NCI-H1092 treated with DMSO at 0.1 percent for 48 hours (cell line): ENCODE measurements at places on chromosomes 11 and 22.
A peak's percentile ranks its signal among the peaks of the same experiment; 100 is the strongest.

- DNase-seq: no peak
Observed at GRCh38 chr11:85164743-85165142, 462.4 kb downstream of the DLG2 start.

GRCh38 chr22:42931421-42932196 lies 74.5 kb upstream of the ARFGAP3 start:
- no peak for DNase-seq

DNA sequence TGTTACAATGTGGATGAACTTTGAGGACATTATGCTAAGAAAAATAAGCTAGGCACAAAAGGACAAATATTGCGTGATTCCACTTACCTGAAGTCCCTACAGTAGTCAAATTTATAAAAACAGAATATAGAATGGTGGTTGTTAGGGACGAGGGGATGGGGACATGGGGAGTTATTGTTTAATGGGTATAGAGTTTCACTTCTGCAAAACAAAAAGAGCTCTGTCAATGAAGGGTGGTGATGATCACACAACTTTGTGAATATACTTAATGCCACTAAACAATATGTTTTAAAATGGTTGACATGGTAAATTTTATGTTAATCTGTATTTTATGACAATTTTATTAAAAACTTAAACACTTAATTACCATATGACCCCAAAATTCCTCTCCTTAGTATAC lies 26.1 kb downstream of the INTS4 start:
- DNase-seq: no peak

DNA sequence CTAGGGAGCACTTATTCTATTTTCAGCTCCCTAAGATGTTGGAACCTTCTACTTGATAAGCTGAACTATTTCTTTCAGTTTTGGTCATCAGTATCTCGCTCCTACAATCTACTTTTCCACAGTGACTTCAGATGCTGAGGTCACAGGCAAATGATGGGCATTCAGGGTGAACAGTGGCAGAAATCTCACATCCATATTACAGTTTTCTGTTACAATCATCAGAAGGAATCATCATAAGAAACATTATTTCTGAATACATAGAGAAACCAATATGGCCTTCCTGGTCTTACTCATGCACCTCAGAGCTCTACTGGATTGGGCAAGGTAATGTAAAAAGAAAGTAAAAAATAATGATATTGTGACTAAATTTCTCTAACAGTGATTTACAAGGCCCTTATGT lies 39.4 kb upstream of the DDI1 start:
- DNase-seq: no peak

DNA sequence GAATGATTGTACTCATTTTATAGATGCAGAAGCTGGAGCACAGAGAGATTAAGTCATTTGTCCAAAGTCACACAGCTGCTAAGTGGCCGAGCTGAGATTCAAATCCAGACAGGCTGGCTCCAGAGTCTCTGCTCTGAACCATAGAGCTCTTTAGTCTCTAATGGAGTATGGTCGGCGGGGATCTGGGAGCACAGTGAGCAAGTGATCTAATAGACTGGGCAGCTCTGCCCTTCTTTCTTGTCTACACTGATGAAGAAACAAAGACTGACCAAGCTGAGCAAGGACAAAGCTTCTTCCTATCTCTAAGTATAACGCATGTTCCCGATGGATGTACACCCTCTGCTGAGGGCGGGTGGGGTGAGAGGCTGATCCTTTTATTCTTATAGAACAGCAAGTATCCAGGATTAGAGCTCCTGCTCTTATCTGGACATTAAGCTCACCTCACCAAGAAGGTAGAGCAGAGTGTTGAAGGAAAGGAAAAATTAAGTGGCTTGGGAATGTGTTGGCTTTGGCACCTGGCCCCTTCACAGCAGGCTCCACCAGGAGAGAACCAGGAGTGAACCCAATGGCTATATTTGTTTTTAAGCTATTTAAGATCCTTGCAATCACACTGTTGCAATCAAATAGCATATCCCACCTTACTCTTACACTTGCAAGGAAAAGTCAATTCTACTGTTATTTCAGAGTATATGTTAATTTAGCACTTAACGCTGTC lies 68.7 kb downstream of the ETS1 start:
- DNase-seq: peak; percentile 36

DNA sequence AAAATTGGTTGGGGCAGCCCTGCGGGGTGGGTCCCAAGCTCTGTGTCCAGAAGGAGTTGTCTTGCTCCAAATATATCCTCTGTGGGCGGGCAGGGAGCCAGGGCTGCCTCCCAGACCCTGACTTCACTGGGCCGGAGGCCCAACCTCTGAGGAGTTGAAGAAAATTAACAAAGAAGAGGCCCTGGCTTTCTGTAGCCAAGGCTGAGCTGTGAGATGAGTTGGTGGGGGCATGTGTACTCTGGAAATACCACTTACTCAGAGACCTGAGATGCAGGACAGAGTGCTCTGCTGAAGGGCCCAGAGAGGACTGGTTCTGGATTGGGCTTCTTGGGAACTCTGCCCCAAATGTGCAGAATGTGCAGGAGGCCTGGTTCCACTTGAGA lies 96.3 kb downstream of the SWAP70 start:
- DNase-seq: no peak

DNA sequence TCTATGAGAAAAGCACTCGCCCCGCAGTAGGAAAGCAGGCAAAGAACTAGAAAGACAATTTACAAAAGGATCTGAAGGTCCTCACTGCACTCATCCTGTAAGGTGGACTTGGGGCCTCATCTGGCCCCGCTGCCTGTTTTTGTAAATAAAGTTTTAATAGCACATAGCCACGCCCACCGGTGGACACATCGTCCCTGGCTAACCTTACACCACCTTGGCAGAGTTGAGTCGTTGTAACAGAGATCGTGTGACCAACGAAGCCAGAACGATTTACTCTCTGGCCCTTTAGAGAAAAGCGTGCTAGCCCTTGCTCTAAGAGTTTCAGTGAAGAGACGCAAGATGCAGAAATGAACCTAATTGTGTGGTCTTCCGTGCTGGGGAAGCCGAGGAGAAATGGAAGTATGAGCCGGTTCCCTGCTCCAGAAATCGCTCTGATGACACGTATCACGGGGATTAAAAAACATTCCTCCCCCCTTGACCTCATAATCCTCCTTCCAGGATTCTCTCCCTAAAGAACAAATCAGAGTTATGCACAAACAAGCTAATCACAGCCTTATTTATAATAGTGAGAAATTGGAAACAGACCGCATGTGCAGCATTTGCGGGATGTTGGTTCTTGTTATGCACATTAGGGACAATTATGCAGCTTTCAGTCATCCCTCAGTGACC lies 80.1 kb downstream of the CDKN1C start:
- DNase-seq: no peak

- DNase-seq: peak; percentile 70
Observed at GRCh38 chr11:2269601-2270321, 627 bp downstream of the ASCL2 start.

- DNase-seq: peak; percentile 15
Observed at GRCh38 chr11:79050786-79051185, 390.0 kb downstream of the TENM4 start.
